Stimulated activated CD8-positive, alpha-beta memory T cell treated with anti-CD3 and anti-CD28 coated beads, Interleukin-2, amount 100 ng/mL, for 1 hour (primary cell): ENCODE measurements at places on chromosomes 1 and 21.
A peak's percentile ranks its signal among the peaks of the same experiment; 100 is the strongest.

GRCh38 chr1:240965581-240966091 lies 353.7 kb upstream of the GREM2 start:
- no peak for DNase-seq

DNA sequence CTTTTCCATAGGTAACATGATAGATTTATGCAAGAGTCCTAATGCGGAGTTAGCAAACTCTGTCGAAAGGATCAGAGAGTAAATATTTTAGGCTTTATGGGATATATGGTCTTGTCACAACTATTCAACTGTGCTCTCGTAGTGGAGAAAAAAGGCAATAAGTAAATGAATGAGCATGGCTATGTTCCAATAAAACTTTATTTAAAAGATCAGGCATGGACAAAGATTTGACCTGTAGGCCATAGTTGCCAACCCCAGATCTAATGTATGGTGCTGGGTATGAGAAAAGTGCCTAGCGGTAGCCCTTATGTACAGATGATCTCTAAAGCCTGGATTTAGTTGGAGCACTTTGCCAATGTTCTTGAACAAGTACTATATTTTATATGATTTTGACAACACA lies 498.8 kb upstream of the C1orf87 start:
- DNase-seq = no peak

DNA sequence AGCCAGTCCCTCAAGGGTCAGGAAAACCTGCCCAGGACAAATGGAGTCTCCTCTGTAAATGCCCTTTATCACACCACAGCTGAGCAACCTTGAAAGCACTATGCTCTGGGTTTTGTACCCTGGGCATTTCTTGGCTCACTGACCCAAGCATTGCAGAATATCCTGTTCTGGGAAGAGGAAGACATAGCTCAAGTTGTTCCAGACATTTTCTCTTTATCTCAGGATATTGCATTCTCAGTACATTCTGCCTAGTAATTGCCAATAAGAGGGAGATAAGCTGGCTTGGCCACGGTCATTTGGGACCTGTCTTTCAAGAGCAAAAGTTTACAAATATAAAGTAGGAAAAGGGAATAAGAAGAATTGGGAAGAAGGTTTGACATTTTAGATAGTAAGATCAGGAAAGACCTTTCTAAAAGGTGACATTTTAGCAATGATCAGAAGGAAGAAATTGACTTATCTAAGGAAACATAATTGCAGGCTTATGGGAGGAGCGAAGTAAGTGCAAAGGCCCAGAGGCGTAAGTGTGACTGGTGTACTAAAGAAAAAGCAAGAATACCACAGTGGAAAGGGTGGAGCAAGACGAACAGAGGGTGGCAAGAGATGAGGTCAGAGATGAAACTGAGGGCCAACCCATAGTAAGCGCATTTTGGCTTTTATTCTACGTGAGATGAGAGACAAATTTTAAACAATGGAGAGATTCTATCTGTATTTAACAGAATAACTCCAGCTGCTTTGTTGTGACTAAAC lies 394.0 kb upstream of the CXADR start:
- no peak for DNase-seq

- no peak for DNase-seq
Observed at GRCh38 chr1:177302357-177303044, 131.7 kb downstream of the BRINP2 start.

- DNase-seq = no peak
Observed at GRCh38 chr21:41367945-41368734, 6.3 kb downstream of the MX2 start.

DNA sequence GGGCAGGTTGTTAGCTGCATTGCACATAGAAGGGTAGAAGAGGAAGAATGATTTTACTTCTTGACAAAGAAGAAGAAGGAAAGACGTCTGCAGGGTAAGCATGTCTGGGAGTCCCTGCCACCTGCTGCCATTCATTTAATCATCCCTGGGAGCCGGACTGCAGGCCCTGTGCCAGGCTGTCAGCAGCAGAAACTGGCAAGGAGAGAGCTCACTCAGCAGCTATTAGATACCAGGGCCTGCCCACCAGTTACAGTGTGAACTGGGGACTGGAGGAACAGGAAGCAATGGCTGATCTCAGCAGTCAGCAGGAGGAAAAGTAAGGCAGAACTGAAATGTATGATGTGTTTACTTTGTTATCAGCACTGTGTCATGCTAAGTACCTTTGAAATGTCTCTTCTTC lies 75.7 kb upstream of the C1orf87 start:
- no peak for DNase-seq

DNA sequence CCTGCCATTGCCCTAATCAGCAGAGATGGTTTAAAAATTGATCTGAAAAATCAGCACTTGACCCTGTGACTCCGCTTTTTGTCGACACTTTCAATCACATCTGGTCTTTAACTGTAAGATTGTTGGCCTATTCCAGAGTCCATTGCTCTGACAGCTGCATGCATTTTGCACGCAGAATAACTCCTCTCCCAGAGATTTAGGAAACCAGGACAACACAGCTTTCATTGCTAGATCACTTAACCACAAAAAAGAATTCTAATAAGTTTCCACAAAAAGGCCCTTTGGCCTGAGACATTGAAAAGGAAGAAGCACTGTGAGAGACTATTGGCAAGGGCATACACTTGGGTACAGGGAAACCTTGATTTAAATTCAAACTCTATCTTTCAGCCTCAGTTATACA lies 373.1 kb downstream of the TGFB2 start:
- no peak for DNase-seq

GRCh38 chr1:108645564-108646184 lies 15.2 kb downstream of the HENMT1 start:
- no peak for DNase-seq

- peak; percentile 28 for DNase-seq
Observed at GRCh38 chr21:33949516-33950430, 34.2 kb upstream of the ATP5PO start.

DNA sequence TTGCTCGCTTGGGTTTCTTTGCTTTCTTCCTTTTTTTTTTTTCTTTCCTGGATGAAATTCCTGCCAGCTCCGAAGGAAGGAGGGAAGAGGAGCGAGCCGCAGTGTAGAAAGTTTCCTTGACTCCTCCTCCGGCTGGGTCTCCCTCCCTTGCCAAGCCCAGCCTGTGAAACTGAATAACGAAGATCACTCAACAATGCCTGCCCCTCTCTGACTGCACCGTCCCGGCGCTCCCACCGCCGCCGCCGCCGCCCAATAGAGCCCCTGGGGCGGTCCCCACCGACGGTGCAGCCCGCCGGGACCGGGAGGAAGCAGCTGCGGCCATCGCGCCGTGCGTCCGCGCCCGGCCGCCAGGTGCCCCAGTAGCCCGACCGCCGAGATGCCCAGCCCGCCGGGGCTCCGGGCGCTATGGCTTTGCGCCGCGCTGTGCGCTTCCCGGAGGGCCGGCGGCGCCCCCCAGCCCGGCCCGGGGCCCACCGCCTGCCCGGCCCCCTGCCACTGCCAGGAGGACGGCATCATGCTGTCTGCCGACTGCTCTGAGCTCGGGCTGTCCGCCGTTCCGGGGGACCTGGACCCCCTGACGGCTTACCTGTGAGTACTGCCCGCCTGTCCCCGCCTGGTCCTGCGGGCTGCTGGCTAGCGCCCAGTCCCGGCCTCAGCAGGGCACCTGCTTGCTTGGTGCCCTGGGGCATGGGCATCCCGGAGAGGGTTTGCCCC lies at the start of gene LGR6:
Gene LGR6, plus strand, starts transcription at position 186 of the 714 bp plus-strand sequence. Its CDS starts 191 bp downstream, at position 377.
- DNase-seq = no peak

GRCh38 chr1:2327841-2328240 lies 63.5 kb downstream of the MORN1 start:
- no peak for DNase-seq

GRCh38 chr1:153340356-153340755 lies 8.3 kb downstream of the PGLYRP4 start:
- no peak for DNase-seq

DNA sequence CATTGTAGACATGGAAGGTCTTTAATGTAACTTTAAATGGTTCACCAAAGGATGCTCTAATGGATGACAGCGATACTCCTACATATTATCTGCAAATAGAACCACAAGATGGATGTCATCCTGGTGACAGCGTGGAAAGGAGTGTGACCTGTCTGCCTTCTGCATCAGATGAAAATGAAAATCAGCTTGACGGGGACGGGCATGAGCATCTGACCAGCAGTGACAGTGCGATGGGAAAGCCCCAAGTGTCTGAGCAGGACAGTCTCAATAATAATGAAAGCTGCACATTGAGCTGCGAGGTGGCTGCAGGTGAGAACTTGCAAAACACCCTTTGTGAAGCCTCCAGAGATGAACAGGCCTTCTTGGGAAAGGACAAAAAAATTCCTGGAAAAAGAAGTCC lies 25.2 kb downstream of the CNST start:
- DNase-seq = no peak
